Endothelial cell (in vitro differentiated cells): ENCODE measurements at places on chromosomes 2 and 18. TPM values are rescaled to one million over a fixed set of nuclear protein-coding genes. Genes with fewer than 3 reads are reported as not detected.

- H3K36me3 ChIP-seq = peaks cover 9% of the 10 kb centered on the region
- H3K4me3 ChIP-seq = no peak overlapping the region
- H3K27ac ChIP-seq = no peak overlapping the region
- peaks cover 35% of the 10 kb centered on the region for H3K27me3 ChIP-seq
- no peak for DNase-seq
- no peaks in the 10 kb centered on the region for H3K4me1 ChIP-seq
Measured at GRCh38 chr2:219551441-219552381, 7.9 kb downstream of the TMEM198 start.

DNA sequence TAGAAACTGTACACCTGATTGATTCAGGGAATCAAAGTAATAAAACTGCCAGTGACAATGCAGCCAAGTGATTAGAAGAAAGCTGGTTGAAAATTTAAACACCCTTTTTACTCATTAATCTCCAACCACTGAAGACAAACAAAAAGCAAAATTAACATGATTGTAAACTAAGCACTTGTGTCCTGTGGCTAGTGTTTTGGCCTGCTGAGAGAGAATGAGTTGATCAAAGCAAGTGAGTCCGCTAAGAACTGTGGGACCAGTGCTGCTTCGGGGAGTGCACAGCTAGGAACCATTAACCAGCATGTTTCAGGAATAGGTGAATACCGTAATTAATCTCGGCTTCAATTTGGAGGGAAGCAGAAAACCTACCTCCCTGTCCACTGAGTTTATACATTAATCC, 13.6 kb upstream of the PAPOLG start:
- peaks cover 2% of the 10 kb centered on the region for H3K27me3 ChIP-seq
- no peak overlapping the region for H3K27ac ChIP-seq
- no peak overlapping the region for H3K4me3 ChIP-seq
- H3K36me3 ChIP-seq = no peaks in the 10 kb centered on the region
- peaks cover 5% of the 10 kb centered on the region for H3K4me1 ChIP-seq

- H3K4me3 ChIP-seq = no peak overlapping the region
- H3K4me1 ChIP-seq = peaks cover 21% of the 10 kb centered on the region
- no peak for DNase-seq
- H3K27ac ChIP-seq = no peak overlapping the region
- peaks cover 1% of the 10 kb centered on the region for H3K27me3 ChIP-seq
Measured at GRCh38 chr18:24039671-24040070, 25.1 kb downstream of the TTC39C start.

The ILKAP gene
- 43.0 TPM for total RNA-seq

DNA sequence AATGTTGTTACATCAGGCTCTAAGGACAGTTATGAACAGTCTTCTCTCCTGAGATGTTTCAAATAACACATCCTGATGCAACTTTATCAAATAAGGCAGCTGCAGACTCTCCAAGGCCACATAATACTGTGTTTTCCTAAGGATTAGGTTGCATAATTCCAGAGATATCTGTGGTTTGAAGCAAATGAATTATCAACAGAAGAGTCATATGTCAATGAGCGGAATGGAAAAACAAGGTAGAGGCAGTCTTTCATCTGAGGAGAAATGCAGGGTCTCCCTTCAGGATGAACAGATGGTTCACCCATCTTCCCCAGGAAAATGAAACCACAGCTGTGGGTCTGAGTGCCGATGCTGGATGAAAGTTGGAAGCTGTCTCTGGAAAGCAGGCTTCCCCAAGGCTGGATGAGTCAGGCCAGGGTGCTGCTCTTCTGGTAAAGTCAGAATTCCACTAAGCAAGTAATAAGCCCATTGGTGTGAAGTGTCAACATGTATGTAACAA, 22.2 kb downstream of the LYG1 start:
- H3K4me3 ChIP-seq = peak overlapping the region; percentile 4
- H3K27ac ChIP-seq = no peak overlapping the region
- H3K27me3 ChIP-seq = no peaks in the 10 kb centered on the region
- peaks cover 7% of the 10 kb centered on the region for H3K4me1 ChIP-seq
- peaks cover 20% of the 10 kb centered on the region for H3K36me3 ChIP-seq
- no peak for DNase-seq

The RASGRP3 gene
- total RNA-seq = 487 TPM

- DNase-seq = no peak
- peaks cover 34% of the 10 kb centered on the region for H3K4me1 ChIP-seq
- no peak overlapping the region for H3K4me3 ChIP-seq
Measured at GRCh38 chr2:216491793-216492596, 6.6 kb upstream of the RPL37A start.

GRCh38 chr2:190986221-190986953, 27.6 kb downstream of the STAT1 start:
- peaks cover 9% of the 10 kb centered on the region for H3K4me1 ChIP-seq
- DNase-seq = no peak

The DNAJC5G gene
- total RNA-seq = not detected

- peaks cover 13% of the 10 kb centered on the region for H3K27me3 ChIP-seq
- peaks cover 16% of the 10 kb centered on the region for H3K36me3 ChIP-seq
- no peak for DNase-seq
- H3K27ac ChIP-seq = no peak overlapping the region
- no peak overlapping the region for H3K4me3 ChIP-seq
- no peaks in the 10 kb centered on the region for H3K4me1 ChIP-seq
Measured at GRCh38 chr2:10193851-10194820, 71.6 kb downstream of the RRM2 start.
